Stimulated activated naive CD8-positive, alpha-beta T cell treated with anti-CD3 and anti-CD28 coated beads, Interleukin-15, amount 100 ng/mL, for 72 hours (primary cell): ENCODE measurements at places on chromosomes 7 and 10.

DNA sequence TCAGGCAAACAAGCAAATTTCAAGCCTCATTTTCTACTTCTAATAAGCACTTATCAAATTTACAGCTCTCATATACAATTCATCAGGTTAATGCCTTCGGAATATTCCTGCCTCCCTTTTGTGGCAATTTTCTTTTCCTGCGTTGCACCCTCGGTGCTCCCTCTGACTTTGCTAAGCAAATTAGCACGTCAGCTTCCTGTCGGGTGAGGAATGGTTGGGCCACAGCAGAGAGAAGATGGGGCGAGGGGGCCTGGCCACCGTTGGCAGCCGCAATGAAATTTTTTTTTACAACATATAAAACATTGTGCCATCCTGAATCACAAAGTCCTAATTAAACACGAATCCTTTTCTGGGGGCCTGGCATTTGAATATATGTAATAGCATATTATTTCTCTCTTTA, 28.1 kb downstream of the ELFN1 start:
- DNase-seq: no peak

GRCh38 chr7:79212334-79212733, 241.1 kb downstream of the MAGI2 start:
- no peak for DNase-seq

DNA sequence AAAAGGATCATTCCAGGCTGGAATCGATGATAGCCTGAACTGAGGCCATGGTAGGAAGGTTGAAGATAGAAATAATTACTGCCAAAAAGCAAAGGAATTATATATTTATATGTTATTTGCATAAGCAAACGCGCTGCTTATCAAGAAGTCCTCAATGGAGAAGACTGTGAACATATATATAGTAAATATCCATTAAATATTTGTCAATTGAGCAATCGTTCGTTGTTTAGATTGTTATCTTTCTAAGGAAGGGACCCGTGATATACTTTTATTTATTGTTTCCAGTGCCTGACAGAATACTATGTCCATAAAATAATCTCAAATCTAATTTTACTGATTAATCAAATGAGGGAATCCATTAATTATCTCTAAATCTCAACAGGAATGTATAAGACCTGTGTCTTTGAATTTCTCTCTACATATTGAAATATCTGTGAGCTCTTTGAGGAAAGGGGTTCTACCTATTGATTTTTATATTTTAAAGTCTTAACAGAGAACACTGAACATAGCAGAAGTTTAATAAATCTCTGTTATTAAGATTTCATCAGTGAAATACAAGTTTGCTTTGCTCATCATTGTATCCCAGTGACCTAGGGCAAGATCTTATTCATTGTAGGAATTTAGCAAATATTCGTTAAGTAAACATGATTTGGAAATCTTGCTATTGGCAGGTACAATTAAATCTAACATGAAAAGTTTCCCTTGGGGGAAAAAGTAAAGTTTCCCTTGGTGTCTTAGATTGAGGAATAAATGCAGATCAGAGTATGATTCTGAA, 12.0 kb upstream of the HERC4 start:
- DNase-seq: no peak

DNA sequence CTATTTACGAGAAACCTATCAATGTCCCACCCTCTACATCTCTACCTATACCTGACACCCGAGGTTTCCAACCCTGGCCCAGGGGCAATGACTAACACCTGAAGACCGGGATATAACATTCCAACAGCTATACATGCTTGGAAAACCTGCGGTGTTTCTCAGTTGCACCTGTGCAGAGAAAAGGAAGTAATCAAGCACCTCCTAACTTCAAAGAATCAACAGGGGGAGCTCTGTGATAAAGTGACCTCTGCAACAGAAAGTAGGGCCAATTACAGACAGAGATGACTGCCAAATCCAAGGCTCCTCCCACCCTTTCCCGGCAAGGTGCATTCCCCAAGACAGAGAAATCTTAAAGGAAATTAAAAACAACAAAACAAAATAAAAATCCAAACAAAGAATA, 41.3 kb downstream of the CCDC6 start:
- DNase-seq: no peak

DNA sequence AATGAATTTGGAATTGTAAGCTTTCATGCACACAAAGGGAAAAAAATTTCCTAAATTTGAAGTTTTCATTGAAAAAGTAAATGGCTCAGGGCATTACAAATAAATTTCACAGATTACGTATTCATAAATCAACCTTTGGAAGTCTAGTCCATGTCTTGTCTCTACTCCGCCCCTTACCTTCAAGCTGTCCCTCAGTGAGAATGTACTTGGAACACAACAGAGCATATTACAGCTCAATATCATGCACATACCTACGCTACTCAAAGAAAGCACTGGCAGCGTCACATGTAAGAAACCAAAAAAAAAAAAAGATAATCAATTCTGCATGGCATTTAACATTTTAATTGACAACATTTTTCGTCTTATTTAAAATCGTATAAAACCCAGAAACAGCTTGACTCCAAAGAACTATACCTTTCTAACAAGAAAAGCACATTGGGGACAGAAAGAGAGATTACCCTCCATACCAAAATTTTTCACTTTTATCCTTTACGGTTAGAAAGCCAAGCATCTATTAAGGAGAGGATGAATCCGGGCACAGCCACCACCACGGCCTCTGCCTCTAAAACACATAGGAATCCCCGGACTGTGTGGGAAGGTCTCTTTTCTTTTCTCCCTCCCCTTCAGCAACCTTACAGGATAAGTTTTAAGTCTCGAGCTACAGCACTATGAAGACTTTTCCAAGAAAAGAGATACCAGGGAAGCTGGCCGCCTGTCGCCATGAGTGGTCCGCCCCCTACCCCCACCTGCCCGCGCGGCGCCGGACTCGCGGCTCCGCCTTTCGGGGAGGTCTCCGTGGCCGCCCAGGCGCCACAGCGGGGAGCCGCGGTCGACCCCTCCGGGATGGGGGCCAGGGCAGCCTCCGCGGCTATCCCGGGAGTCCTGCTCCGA, 1.1 kb downstream of the JMJD1C start:
- DNase-seq: no peak

DNA sequence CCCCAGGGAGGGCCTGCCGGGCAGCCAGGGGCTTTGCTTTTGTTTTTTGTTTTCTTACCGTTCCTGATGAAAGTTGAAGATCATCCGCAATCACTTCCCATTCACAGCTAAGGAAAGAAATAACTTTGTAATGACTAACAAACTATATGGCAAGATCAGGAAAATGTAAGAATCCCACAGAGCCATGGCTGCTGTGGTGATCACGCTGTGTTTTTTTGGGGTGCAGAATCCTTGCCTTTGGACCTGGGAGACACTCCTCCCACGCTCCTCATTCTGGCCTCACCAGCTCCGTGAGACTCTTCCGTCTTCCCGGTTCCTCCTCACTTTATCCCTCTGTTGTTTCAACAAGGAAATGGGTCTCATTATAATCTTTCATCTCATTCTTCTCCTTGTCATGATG, 443.0 kb upstream of the MGMT start:
- DNase-seq: no peak

DNA sequence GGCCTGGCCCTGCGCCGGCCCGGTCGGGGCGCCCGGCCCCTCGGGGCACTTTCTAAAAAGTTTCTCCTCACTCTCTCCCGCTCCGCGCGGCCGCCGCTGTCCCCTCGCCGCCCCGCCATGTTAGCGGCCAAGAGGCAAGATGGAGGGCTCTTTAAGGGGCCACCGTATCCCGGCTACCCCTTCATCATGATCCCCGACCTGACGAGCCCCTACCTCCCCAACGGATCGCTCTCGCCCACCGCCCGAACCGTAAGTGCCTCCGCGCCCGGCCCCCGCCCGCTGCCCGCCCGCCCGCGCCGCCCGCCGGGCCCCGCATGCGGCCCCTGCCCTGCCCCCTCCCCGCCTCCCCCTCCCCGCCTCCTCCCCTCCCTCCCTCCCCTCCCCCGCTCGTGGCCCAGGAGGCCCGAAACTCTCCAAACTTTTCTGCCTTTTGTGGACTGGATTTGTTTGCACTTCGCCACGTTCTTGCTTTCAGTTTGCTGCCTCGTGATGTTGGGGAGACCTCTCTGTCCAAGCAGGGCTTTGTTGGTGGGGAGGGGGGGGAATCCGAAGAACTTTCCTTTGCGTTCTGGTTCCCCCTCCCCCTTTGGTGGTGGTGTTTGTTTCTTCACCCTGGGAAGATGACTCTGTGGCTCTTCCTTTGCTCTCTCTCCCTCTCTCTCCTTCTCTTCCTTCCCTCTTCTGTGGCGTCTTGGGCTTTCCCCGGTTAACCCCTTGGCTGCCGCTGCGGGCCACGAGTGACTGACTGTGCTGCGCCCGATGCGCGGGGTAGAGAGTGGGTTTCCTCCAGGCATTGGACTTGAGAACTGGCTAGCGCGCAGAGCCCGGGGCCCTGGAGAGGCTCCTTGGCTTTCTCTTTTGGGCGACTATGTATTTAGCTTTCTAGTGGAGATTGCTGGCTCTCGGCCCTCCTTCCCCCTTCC, 1.6 kb downstream of the TCF7L2 start:
- peak; percentile 29 for DNase-seq

GRCh38 chr10:76935941-76936613, 701.5 kb downstream of the KCNMA1 start:
- no peak for DNase-seq

DNA sequence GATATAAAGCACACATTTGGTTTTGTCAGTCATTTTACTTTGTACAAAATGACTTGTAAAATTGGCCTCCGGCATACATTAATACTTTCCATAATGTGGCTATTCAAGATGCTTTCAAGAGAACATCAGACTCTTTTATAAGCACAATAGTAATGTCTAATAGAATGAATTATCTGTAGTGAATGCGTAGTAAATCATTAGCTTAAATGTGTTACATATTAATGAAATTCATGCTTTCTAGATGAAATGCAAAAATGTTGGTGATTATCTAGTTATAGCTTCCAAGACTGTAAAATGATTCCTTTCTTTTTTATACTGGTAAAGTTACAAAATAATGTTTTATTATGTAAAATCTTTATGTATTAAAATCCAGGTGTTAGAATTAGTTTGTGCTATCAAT, 144.0 kb downstream of the BBS9 start:
- no peak for DNase-seq

- no peak for DNase-seq
Observed at GRCh38 chr7:46029111-46029704, 108.1 kb upstream of the IGFBP3 start.

GRCh38 chr10:69979174-69979573, 73.5 kb upstream of the MACROH2A2 start:
- DNase-seq: no peak

DNA sequence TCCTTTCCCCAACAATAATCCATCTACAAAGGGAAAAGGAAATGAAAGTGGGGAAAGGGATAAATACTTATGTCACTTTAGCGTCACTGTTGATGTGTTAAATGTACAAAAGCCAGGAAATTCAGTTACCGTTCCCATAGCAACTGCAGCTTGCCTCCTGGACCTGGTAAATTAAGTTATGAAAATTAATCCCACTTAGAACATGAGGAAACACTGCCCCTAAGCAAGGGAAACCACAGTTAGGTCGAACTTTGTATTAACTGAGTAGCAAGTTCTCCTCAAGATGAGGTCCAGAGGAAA, 338.2 kb upstream of the AOAH start:
- DNase-seq: no peak

DNA sequence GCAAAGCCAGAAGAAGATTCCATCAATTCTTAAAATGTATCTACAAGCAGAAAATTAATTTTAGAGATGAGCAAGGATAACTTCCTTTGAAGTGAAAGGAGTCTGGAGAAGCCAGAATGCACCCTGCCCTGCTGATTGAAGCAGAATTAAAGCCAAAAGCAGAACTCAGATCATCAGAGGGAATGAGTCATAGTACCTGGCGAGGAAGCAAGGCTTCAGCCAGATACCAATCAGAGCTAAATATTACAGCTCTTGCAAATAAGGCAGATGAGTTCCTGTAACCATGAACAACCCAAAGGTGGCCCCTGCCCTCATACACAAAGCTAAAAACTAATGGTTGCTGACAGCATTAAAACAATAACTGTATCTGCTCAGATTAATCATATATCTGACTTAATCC, 10.4 kb downstream of the HTR7 start:
- no peak for DNase-seq

- no peak for DNase-seq
Observed at GRCh38 chr7:96534221-96534620, 175.4 kb downstream of the SEM1 start.

DNA sequence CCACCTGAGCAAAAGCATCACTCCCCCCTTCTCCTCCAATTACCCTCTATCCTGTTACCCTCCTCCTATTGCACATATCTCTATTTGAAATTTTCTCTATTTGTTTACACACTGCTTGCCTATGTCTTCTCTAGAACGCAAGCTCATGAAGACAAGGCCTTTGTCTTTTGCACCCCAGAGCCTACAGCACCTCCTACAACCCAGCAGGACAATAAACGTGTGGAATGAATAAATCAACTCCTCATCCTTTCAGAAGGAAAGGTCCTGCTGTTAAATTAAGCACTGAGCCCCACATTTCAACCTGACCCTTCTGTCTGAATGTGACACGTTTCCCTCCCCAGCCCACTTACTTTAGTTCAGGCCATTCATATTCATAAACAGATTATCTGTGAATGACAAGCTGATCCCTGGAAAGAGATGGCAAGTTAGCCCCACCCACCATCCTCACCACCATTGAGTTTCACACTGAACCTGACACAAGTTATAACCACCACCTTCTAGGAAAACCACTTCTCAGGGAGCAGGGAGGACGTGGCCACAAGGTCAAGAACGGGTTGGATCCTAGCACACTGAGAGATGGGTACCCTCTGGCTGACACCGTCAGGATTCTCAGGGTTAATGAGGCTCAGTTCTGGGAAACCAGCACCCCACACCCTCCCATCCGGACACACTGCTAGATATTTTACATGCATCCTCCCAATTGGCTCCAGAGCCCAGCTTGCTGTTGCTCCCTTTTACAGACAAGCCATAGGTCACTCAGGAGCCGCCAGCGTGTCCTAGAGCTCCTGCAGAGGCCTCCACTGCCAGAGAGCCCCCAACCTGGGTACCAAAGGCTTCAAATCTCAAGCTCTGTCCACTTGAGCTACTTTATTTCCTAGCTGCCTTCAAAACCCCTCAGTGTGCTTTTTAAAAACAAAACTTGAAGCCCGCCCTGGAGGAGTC, 934 bp downstream of the PRTFDC1 start:
- DNase-seq: peak; percentile 26

DNA sequence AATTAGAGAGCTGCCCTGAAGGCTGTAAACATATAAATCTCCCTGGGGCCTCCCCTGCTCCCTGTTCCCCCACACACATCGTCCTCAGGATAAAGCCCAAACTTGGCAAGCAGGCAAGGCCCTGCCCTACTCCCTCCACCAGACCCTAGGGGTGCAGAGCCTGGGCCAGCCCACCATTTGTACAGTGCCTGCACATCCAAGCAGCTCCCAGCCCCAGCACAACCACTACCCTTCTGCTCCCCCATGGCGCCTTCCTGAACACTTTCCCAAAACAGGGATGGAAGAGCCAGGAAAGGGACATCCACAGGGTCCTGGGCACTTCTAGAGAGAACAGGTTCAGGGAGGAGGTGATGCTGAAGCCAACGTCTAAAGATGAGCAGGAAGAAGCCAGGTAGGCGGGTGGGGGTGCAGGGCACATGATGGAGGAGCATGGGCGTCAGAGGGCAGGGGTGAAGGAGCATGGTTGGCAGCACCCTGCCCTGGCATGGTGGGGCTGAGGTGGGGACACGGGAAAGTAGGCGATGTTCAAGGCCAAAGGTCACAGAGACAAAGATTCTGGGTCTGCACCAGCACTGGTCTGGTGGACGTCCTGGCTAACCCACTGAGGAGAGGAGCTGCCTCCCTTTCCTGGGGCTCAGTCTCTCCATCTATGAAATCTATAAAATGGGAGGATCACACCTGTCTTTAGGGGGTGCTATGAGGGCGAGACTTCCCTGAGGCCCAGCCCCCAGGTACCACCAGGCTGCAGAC, 140.6 kb downstream of the ARHGAP22 start:
- DNase-seq: no peak

GRCh38 chr10:119469846-119470245, 72.7 kb downstream of the RGS10 start:
- DNase-seq: no peak
